ENCODE measurements at places on chromosomes 16 and 17.
A peak's percentile ranks its signal among the peaks of the same experiment; 100 is the strongest.

GRCh38 chr16:10122546-10122945, 59.7 kb downstream of the GRIN2A start:
- DNase-seq = peak; percentile 18

- DNase-seq = no peak
Measured at GRCh38 chr17:31418773-31419350, 27.4 kb downstream of the RAB11FIP4 start.

- no peak for DNase-seq
Measured at GRCh38 chr17:4827399-4827798, 5.7 kb upstream of the MINK1 start.

DNA sequence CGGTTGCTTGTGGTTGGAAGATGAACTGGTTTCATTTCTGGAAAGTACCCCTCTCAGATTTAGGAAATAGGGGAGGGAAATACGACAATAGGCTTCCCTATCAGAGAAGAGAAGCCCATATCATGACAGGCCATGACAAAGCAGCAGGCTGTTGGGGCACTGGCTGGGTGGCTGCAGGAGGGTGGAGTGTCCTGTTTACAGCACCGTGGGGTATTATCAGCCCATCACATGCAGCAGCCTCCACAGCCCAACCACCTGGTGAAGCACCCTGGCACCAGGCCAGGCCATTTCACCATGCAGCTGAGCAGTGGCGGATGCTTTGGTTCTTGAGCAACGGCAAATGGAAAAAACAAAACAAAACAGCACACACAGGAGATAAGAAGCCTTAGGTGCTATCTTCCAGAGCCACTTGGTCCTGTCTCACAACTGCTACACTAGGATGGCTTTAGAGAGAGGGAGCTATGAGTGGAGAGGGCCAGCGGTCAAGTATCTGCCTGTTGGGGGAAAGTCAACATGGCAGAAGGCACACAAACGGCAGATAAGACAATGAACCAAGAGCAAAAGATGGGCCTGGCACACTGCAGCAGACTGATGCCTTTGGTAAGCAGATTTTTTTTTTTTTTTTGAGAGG, 24.2 kb downstream of the FAM117A start:
- DNase-seq = peak; percentile 97

- no peak for DNase-seq
Measured at GRCh38 chr16:79369796-79370195, 230.7 kb downstream of the MAF start.

DNA sequence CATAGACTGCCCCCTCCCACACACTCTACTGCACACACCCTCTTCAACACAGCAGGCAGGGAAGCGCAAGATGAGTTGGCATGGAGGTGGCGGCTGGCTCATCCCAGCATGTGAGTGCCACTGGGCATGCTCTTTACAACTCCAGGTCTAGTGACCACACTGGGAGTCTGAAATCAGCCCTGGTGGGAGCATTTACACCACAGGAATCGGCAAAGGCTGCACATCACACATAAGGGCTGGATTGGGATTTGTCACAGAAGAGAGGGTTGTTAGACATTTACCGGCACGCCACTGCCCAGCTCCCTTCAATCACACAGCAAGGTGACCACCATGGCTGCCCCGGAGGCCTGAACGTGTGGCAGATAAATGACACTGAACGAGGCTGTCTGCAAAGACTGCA, 49.4 kb downstream of the ENGASE start:
- DNase-seq = no peak

DNA sequence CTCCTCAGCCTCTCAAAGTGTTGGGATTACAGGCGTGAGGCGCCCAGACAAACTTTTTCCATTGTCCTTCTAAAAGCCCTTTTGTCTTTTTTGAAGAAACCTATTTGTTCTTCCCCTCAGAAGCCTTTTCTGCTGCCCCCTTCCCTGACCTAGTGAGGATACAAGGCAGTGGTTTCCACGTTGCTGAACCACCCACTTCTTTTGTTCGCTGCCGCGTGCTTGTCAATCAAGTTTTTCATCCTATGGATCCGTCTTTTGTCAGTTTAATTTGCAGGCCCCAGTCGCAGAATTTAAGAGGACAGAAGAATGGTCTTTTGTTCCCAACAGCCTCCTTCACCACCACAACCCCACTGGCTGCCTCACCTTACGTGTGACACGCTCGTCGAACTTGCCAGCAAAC, 20.2 kb upstream of the GNG13 start:
- no peak for DNase-seq

GRCh38 chr16:58842746-58843145, 108.6 kb upstream of the GOT2 start:
- DNase-seq = no peak

Measured in RPMI8226 (cell line).